ENCODE measurements at places on chromosomes 1 and 21.

GRCh38 chr1:163142152-163142551, 60.6 kb downstream of the RGS5 start:
- no peak for DNase-seq

- DNase-seq = peak; percentile 39
Measured at GRCh38 chr1:206923009-206923960, 1.5 kb upstream of the FCMR start.

DNA sequence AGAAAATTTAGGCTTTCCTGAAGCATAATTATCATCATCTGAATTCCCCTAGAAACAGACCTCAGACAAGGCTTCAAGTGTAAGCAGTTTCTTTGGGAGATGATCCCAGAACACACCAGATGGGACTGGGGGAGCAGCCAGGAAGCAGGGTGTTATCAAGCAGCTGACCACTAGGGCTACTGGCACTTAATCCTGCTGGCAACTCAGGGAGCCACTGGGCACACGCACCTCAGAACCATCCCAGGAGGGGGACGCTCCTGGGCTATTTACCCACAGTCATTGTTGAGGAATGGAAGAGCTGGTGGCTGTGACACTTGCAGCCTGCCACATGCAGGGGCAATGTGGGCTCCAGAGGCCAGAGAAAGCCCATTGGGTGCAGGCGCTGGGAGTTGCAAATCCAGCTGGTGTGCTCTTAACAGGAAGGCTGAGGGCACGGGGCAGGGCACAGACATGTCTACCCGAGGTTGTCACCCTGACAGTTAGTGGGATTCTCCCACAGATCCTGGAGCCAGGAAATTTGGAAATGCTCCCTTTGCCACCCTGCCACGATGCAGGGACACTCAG, 15.1 kb upstream of the IL22RA1 start:
- no peak for DNase-seq

GRCh38 chr1:17161137-17161740, 42.0 kb upstream of the PADI2 start:
- no peak for DNase-seq

GRCh38 chr1:204891860-204892259, 21.2 kb downstream of the NFASC start:
- no peak for DNase-seq

DNA sequence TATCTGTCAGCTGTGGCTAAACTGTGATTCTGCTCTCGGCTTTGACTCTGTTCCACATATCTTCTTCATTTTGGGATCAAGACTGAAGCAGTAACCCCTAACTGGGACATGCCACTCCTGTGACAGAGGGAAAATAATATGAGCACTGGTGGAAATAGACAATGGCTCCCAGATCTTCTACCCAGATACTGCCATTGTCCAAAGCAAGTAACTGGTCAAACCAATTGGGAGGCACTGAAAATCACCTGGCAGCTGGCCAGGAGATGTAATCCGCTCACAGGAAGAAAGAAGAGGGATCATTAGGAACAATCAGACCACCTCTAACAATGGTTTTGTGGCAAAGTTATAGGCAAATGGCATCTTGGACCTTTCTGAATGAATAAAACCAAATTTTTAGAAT, 10.7 kb downstream of the SNX7 start:
- no peak for DNase-seq

DNA sequence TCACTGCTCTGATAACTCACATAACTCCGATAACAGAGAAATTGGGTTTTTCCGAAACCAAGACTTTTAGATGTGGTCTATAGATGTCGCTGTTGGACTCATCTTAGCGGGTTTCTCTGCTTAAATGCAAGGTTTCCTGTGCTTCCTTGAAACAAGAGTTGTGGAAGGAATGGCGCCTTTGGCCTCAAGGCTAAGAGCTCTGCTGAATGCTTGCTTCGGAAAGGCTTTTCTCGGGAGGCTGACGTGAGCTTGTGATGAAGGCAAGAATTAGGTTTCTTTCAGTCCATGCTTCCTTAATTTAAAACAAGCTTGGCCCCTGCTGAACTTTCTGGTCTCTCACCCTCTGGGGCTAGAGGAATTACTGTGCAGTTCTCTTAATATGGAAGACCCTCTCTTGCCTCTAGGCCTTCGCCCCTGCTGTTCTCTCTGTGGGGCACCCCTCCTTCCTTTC, 113.5 kb downstream of the MAP3K21 start:
- no peak for DNase-seq

DNA sequence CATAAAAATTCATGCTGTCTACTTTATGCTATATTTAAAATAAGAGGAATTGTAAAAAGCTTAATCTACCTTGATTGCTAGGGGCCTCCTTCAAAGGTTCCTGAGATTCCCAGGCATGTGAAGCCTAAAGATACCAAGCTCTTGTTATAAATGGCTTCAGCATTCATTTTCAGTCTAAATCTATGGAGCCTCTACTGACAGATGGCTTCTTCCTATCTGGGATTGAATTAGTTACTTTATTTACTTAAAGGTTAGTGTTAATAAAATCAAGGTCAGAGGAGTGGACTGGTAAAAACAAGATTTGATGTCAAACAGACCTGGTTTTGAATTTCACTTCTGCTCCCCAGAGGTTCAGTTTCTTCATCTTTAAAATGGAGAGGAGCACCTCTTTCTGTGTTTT, 93.7 kb downstream of the TNNI3K start:
- DNase-seq = no peak
